ENCODE measurements at places on chromosomes 3 and 15.

DNA sequence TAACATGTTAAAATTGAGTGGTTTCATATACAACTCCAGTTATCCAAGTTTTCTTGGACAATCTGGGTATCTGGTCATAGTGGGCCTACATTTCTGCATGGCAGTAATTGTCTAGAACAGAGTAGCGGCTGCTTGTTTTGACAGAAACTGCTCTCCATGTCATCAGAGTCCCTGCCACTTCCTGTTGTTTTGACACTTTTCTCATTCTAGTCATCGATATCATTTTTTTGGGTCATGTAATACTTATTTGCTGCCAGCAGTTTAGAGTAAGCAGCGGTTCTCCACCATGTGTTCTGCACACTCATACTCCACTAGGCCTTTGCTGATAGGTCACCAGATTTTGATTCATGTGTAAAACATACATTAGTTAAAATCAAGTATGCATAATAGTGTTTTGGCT is 81.5 kb downstream of the SLC25A26 start:
- no peak for DNase-seq

- peak; percentile 93 for DNase-seq
These were observed 32.1 kb downstream of the PTH1R start for GRCh38 chr3:46909535-46910161.

- DNase-seq: peak; percentile 35
These were observed 17.4 kb upstream of the RTP2 start for GRCh38 chr3:187719628-187720336.

GRCh38 chr3:87336761-87337160 is 60.4 kb upstream of the POU1F1 start:
- DNase-seq: no peak

GRCh38 chr3:127197300-127198189 is 4.6 kb downstream of the PRR23E start:
- DNase-seq: no peak

DNA sequence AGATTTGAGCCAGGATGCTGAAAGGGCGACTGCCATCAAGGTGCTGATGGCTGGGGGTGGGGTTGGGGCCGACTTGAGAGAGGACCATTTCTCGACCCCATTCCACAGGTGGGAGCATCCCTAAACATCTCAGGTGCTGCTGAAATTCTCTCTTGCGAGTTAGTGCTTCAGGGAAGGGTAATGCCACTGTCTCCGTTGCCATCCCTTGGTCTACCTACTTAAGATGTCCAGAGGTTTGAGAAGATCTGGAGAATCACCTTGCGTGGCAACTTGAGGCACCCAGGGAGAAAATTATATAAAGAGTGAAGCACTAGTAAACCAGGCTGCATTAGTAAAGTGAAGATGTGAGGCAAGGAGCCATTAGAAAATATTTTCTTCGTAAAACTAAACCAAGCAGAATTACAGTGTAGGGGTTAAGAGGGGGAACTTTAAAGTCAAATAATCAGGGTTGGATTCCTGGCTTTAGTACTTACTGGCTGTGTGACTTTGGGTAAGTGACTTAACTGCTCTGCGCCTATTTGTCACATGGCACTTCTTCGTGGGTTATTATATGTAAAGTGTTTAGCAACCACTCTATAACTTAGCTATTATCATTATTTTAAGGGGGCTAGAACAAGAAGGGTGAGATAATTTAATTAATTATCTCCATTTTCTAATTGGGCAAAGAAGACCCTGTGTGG is 662 bp upstream of the RFTN1 start:
- peak; percentile 1 for DNase-seq

DNA sequence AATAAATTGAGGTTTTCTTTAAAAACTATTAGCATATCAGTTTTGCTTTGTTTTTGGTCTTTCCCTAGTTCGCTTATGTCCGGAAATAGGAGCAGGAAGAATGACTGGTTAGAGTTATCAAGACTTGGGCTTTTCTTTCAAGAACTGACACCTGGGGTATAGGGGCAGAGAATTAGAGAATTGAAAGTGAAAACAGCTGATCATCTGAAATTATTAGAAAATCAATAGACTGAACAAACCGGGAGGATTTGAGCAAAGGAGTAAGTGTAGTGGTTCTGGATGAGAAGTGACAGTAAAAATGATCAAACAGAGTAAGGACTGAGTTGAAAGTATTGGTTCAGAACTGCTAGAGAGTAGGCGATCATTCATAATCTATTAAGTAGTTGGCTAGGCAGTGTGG is 6.0 kb downstream of the MINDY2 start:
- DNase-seq: no peak

DNA sequence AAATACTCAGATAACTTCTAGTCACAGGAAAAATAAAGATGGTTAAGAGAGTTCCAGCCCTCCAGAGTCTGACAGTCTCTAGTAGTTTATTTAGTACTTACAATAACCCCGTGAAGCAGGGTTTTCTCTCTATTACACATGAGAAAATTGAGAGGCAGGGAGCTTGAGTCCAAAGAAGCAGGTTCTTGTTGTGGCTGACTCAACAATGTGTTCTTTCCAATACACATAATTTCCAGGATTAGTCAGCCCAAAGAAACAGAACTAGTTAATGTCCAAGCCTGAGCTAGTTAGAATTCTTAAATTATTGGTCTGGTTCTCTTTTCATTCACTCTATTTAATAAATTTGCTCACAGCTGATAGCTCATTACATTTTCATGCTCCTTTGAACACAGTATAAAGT is 49.9 kb downstream of the ALDH1A2 start:
- DNase-seq: no peak

DNA sequence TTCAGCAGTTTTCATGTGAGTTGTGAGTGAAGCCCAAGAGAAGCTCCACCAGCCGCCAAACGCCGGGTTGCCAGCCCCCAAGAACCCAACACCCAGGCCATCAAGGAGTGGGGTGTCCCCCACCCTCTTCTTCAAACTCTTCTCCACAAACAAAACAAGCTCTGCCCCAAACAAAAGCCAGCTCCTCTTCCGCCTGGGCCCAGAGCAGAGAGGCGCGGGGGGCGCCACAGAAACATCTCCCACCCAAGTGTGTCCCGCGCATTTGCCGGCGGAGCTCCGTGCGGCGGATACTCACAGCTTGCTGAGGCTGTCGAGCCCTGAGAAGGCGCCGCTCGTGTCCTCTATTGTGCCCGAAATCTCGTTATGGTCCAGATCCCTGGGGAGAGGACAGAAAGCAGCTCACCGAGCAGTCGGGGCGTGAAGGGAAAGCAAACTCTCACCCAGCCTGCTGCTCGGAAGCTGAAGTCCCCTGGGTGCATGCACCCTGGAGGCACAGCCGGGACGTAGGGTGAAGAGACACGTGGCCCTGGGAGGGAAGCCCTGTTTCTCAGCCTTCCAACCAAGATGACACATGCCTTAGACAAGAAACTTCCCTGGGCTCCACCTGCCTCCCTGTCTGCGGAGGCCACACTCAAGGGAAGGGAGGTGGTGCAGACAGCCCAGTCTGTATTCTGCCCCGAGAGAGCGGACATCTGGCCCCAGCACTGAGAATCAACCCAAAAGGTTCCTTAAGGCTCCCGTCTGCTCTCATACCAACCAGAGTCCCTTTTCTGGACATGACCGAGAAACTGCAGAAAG is 95.7 kb downstream of the LRIG1 start:
- peak; percentile 5 for DNase-seq

DNA sequence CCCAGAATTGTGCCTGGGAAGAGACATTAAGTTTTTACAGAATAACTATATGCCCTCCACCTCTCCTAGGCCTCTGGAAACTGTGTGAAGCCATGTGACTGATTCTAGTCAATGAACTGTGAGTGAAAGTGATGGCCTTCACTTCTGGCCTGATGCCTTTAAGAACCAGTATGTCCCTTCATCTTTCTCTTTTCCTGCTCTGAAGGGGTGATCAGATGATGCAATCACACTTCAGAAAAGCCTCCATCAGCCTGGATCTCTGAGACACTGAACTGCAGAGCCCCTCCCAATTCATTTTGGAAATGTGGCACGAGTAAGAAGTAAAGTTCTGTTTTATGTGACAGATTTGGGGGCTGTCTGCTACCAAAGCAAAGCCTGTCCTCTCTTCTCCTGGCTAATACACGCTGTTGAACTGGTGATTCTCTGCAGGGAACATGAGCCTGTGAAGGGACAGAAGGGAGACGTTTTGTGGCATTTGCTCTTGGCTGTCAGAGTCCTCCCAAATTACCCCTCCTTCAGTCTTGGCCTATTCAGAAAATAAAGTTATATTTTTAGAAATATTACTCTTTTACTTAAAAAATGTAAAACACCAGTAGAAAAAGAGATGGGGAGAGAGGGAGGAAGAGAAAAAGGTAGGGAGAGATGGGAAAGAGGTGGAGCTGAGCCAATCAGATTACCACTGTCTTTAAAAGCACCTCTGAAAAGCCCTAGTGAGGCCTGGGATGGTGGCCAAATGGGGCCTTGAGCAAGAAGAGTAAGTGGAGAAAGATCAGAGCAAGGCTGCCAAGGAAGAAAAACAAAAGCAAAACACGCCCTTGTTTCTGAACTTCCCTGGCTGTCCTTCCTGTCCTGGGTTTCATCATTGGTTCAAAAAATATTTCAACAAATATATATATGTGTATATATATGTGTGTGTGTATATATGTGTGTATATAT is 40.9 kb upstream of the RYK start:
- DNase-seq: peak; percentile 95

DNA sequence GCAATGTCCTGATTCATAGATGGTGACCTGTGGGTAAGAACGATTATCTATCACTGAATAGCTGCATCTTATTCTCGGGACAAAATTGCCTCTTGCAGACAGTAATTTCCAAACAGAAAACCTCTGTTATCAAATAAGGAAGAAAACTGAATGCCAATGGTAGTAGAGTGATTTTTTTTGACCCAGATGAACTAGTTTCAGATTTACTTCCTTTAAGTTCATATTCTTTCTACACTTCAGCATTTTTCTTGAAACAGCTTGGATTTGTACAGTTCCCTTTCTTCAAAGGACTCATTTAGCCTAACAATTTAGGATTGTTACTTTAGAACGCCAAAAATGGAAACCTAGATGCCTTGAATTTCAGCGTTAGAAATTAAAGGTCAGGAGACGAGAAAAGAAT is 14.6 kb downstream of the ETV5 start:
- DNase-seq: no peak

- peak; percentile 50 for DNase-seq
These were observed 24.8 kb downstream of the CACNA1D start for GRCh38 chr3:53519065-53519709.

GRCh38 chr15:53586799-53587198 is 172.7 kb downstream of the WDR72 start:
- DNase-seq: peak; percentile 27

DNA sequence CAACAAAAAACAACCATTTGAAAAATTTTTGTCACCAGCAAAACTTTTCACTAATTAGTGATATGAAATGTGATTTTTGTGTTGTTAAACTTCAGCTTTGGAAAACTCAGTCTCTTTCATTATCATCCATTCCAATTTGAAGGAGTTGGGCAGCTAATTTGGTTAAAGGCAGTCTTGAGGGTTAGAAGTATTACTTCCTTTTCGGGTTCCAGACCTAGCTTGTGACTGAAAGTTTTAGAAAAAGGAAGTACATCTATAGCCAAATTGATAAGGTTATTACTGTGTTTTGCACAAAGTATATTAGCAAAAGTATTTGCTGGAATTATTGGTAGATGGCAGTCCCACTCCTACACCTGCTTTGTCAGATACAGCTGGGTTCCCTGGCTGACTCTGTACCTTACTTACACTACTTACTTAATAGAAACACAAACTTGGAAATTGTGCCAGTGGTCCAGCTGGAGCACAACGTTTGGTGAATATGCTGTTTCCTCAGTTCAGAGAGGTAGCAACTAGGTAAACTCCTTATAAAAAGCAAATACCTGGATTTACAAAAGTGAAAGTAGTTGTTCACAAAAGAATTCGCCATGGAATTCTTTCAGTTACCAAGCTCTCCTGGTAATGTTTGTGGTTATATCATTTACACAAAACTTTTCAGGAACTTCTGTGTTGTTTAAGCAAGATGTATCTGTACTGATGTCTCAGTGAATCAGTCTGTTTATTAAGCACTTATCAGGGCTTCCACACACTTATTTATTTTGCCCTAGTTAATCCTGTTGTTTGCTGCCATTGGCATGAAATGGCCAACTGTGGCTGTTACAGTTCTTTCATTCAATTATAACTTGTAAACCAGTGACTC is 31.6 kb downstream of the TIPARP start:
- DNase-seq: no peak

- DNase-seq: peak; percentile 95
These were observed 90.7 kb upstream of the GOLIM4 start for GRCh38 chr3:168186293-168186983.

- DNase-seq: no peak
These were observed 20.1 kb upstream of the TM2D3 start for GRCh38 chr15:101672298-101672697.

GRCh38 chr3:138471481-138471880 is 37.1 kb downstream of the ESYT3 start:
- DNase-seq: no peak

- peak; percentile 94 for DNase-seq
These were observed at the start of gene MITF for GRCh38 chr3:69739204-69740102. Gene MITF (plus strand): TSS chr3:69739464. CDS start chr3:69739598, 134 bp downstream.
